ENCODE measurements at places on chromosomes 1 and 21. TPM values are rescaled to one million over a fixed set of nuclear protein-coding genes. Genes with fewer than 3 reads are reported as not detected.

Gene MSH4
- not detected for total RNA-seq

DNA sequence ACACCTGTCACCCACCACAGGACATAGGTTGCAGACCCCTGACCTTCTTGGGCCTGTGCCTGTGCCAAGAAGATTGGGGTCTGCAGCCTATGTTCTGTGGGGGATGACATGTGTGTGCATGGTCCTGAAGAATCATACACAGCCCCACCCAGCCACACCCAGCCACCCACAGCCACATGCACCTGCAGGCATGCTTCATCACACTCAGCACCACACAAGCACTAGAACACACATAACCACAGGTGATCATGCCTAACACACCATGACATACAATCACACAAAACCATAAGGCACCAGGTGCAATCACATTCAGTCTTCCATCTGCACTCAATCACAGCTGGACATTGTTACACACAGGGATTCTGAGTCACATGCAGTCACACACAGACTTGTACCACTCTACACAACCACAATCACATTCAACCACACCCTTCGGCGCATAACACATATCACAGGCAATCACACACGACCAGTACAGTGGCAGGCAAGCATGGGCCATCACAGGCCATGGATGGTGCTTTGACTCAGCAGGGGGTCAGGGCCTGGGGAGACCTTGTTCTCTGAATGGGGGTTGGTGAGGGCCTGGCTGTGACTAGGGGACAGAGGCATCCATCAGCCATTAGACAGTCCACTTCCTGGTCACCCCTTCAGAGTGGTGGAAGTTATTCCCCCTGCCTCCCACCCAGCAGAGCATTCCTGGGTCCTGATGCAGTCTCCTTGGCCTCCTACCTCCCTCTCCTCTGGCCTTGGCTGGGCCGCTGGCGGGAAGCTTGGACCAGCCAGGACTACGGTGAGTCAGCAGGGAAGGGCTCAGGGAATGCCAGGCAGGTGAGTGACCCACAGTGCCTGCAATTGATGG lies 44.3 kb upstream of the EPS8L3 start:
- no peaks in the 10 kb centered on the region for H3K27me3 ChIP-seq
- DNase-seq = no peak
- H3K36me3 ChIP-seq = no peaks in the 10 kb centered on the region
- H3K27ac ChIP-seq = no peak overlapping the region
- peaks cover 13% of the 10 kb centered on the region for H3K4me1 ChIP-seq
- no peak overlapping the region for H3K4me3 ChIP-seq

DNA sequence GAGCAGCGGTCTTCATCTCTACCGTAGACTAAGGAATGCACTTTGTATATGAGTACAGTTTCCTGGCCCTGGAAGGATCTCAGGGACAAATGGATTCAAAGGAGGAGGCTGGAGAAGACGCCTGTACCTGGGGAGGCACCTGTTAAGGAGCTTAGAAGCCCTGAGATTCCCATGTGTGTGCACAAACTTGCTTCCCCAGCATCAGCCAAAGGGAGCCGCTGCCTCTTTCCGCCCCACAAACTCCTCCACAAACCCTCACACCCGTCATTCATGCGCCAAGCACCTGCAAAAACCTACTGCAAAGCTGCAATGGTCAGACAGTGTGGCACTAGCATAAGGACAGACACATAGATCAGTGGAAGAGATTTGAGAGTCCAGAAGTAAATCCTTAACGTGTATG lies 54.5 kb downstream of the RRAGC start:
- H3K4me3 ChIP-seq = no peak overlapping the region
- DNase-seq = no peak
- no peaks in the 10 kb centered on the region for H3K36me3 ChIP-seq
- peaks cover 54% of the 10 kb centered on the region for H3K27me3 ChIP-seq
- peaks cover 2% of the 10 kb centered on the region for H3K4me1 ChIP-seq

Gene CELF3
- total RNA-seq = not detected

- peak overlapping the region; percentile 2 for H3K4me3 ChIP-seq
- H3K27ac ChIP-seq = peak overlapping the region; percentile 59
- H3K27me3 ChIP-seq = no peaks in the 10 kb centered on the region
- H3K36me3 ChIP-seq = peaks cover 48% of the 10 kb centered on the region
- H3K4me1 ChIP-seq = peaks cover 53% of the 10 kb centered on the region
- no peak for DNase-seq
Observed at GRCh38 chr1:38997034-38997900, 6.2 kb downstream of the AKIRIN1 start.

GRCh38 chr1:33331444-33332356 lies 10.8 kb upstream of the A3GALT2 start:
- H3K36me3 ChIP-seq = peaks cover 40% of the 10 kb centered on the region
- H3K4me3 ChIP-seq = no peak overlapping the region
- H3K27ac ChIP-seq = no peak overlapping the region

DNA sequence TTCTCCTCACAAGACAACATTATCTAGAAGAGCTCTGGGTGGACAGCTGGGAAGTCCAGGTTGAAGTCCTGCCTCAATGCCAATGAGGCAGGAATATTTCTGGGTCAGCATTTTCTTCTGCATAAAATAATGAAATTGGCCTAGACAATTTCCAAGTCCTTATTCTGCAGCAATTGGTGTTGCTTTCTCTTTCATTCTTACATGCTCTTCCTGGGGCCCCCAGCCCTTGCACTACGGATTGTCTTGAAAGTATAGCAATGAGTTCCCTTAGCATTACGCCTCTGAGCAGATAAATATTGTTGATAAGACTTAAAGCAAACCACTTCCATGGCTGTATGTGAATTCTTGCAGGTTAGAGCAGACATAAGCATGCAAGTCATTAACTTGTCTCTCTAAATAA lies 188.5 kb downstream of the TGFBR3 start:
- peak overlapping the region; percentile 51 for H3K27ac ChIP-seq
- H3K36me3 ChIP-seq = no peaks in the 10 kb centered on the region
- peak; percentile 42 for DNase-seq

Gene SPRR2E
- total RNA-seq = not detected

DNA sequence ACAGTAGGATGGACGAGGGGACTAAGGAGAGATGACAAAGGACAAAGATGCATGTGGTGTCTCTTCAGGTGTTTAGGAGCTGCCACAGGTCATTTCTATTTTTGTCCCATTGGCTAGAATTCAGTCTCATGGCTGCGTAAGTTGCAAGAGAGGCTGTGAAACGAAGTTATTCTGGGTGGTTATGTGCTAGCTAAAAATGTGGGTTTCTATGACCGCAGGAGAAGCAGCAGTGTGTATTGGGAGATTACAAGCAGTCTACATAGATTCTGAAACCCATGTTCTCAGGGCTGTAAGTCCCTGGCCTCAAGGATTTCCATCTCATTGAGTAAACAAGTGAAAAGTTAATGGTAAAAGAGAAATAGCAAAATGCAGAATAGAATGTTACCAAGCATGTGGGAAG lies 110.7 kb downstream of the SPATA46 start:
- no peak overlapping the region for H3K4me3 ChIP-seq
- H3K36me3 ChIP-seq = no peaks in the 10 kb centered on the region
- H3K27ac ChIP-seq = no peak overlapping the region
- H3K4me1 ChIP-seq = no peaks in the 10 kb centered on the region
- DNase-seq = no peak
- peaks cover 4% of the 10 kb centered on the region for H3K27me3 ChIP-seq

- peak overlapping the region; percentile 90 for H3K27ac ChIP-seq
- no peak for DNase-seq
- no peaks in the 10 kb centered on the region for H3K27me3 ChIP-seq
- peaks cover 25% of the 10 kb centered on the region for H3K4me1 ChIP-seq
Observed at GRCh38 chr21:17793246-17794123, 25.7 kb downstream of the C21orf91 start.

Gene ACOT11
- 0.60 TPM for total RNA-seq

- no peaks in the 10 kb centered on the region for H3K4me1 ChIP-seq
- no peaks in the 10 kb centered on the region for H3K36me3 ChIP-seq
- peaks cover 12% of the 10 kb centered on the region for H3K27me3 ChIP-seq
- no peak for DNase-seq
- no peak overlapping the region for H3K27ac ChIP-seq
Observed at GRCh38 chr1:29753244-29753643, 516.9 kb downstream of the PTPRU start.

- H3K27me3 ChIP-seq = no peaks in the 10 kb centered on the region
- no peaks in the 10 kb centered on the region for H3K4me1 ChIP-seq
- no peaks in the 10 kb centered on the region for H3K36me3 ChIP-seq
- H3K27ac ChIP-seq = no peak overlapping the region
- DNase-seq = no peak
- H3K4me3 ChIP-seq = no peak overlapping the region
Observed at GRCh38 chr1:192951691-192952460, 107.3 kb downstream of the UCHL5 start.

DNA sequence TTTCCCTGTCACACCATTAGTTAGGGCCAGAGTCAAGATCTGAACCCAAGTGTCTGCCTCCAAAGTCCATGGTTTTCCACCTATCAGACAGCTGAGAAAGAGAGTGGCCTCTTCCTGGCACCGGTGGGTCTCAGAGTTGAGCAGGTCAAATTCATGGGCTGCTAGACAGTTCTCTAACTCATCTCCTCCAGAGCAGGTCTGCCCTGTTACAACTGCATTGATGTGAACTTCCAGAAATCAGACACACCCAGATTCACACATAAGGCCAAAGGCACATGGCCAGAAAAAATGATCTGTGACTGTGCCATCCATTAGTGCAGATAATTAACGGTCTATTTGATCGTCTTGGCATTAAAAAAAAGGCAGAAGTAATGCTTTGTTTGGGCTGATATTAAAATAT lies 17.5 kb downstream of the SMIM12 start:
- no peaks in the 10 kb centered on the region for H3K27me3 ChIP-seq
- no peaks in the 10 kb centered on the region for H3K36me3 ChIP-seq
- H3K4me1 ChIP-seq = no peaks in the 10 kb centered on the region
- no peak overlapping the region for H3K4me3 ChIP-seq
- no peak overlapping the region for H3K27ac ChIP-seq

DNA sequence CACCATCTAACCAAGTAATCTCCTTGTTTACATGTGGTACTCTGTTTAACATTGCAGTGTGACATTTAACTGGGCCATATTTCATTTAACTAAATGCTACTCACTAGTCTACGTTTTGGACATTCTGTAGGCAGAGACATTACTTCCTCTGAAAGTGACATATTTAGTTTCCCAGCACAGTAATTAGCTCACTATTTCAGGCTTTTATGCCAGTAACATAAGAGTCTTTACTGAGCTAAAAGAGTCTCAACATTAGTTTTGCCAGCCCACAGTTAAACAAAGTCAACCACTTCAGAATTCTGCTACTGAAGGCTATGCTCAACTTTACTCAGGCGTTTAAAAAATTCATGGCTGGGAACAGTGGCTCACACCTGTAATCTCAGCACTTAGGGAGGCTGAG lies 2.6 kb upstream of the TNFRSF9 start:
- no peak overlapping the region for H3K4me3 ChIP-seq
- no peaks in the 10 kb centered on the region for H3K36me3 ChIP-seq
- peaks cover 25% of the 10 kb centered on the region for H3K4me1 ChIP-seq
- no peak for DNase-seq
- H3K27me3 ChIP-seq = peaks cover 21% of the 10 kb centered on the region
- H3K27ac ChIP-seq = no peak overlapping the region

Gene ABCG1
- total RNA-seq = 39.2 TPM

Gene RGS18
- total RNA-seq = 0.72 TPM

Gene SAMSN1
- 25.3 TPM for total RNA-seq

GRCh38 chr1:86104606-86105532 lies 51.7 kb downstream of the COL24A1 start:
- DNase-seq = no peak
- no peaks in the 10 kb centered on the region for H3K27me3 ChIP-seq
- H3K4me1 ChIP-seq = no peaks in the 10 kb centered on the region
- no peak overlapping the region for H3K4me3 ChIP-seq
- no peaks in the 10 kb centered on the region for H3K36me3 ChIP-seq
- no peak overlapping the region for H3K27ac ChIP-seq

All from T-cell (primary cell).